Stimulated activated CD4-positive, alpha-beta T cell treated with anti-CD3 and anti-CD28 coated beads, Interleukin-15, amount 100 ng/mL, for 1 hour (primary cell): ENCODE measurements at places on chromosomes 3 and 15.

GRCh38 chr15:62964251-62964650, 78.3 kb upstream of the TPM1 start:
- no peak for DNase-seq

DNA sequence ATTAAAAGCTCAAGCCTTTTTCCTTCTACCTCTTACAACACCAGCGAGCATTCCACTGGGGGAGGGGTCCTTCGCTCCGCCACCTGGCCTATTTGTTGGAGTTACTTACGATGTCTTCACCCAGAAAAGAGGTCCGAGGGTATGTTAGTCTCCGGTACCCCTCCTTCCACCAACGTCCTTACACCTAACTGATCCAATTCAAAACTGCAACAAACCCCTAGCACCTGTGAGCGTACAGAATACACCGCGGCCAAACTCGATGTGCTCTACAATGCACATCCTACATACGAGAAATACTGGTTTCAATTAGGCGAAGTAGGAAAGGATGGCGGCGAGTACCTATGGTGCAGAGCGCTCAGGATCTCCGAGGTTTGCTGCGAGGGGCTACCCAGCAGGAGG, 944 bp downstream of the SLITRK3 start:
- DNase-seq = no peak

DNA sequence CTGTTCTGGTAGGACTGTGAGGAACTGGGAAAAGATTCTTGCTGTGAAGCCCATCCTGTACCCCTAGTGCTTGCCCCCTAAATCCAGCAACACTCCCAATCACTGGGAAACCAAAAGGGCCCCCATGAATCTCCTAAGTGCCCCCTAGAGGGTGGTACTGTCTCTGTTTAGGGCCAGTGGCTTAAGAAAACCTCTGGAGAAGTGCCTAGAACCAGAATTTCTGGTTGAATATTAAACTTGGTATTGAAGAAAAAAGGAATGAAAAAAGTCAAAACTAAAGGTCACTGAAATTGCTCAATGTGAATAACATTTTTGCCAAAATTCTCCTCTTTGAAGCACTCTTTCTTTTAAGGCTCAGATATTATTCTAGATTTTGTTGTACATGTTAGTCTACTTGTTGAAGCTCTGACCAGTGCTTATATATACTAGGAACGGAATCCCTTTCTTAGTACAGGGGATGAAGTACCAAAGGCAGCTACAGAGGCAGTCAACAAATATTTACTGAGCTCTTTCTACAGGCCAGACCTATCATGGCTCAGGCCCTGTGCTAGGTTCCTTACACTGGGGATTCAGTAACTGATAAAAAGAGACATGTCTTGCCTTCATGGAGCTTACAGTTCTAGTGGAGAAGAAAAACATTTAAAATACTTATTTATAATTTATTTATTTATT, 138.8 kb downstream of the MYLK start:
- DNase-seq = no peak

DNA sequence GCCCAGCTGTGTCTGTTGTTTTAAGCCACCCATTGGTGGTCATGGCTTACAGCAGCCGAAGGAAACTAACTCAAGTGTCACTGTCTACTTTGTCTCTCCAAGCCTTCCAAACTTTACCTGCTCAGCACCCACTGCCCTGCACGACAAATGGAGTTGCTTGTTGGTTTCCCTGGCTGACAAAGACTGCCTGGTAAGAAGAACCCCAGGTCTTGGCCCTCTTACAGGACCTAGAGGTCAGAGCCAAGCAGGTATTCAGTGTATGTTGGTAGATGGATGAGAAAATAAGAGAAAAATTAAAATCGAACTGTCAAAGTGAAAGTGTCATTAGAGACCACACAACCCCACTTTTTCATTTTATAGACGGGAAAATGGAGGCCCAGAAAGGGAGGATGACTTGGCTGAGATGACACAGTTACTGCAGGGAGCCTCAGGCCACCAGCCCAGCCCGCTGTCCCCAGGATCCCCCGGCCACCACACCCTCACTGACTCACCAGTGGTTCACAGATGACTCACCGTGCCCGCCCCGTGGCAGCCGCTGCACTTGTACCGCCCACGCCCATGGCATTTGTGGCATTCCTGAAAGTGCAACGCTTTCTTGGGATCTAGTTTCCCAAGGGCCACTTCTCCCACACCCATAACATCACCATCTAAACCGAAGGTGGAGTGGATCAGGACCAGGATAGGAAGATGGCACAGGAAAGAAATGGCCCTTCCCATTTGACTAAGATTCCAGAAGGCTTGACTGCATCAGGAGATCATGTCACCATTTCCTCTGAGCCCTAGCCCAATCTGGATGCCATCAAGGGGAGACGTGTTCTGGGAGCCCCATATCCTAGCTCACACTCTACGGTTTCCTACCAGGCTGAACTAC, 15.2 kb downstream of the SSUH2 start:
- peak; percentile 21 for DNase-seq

DNA sequence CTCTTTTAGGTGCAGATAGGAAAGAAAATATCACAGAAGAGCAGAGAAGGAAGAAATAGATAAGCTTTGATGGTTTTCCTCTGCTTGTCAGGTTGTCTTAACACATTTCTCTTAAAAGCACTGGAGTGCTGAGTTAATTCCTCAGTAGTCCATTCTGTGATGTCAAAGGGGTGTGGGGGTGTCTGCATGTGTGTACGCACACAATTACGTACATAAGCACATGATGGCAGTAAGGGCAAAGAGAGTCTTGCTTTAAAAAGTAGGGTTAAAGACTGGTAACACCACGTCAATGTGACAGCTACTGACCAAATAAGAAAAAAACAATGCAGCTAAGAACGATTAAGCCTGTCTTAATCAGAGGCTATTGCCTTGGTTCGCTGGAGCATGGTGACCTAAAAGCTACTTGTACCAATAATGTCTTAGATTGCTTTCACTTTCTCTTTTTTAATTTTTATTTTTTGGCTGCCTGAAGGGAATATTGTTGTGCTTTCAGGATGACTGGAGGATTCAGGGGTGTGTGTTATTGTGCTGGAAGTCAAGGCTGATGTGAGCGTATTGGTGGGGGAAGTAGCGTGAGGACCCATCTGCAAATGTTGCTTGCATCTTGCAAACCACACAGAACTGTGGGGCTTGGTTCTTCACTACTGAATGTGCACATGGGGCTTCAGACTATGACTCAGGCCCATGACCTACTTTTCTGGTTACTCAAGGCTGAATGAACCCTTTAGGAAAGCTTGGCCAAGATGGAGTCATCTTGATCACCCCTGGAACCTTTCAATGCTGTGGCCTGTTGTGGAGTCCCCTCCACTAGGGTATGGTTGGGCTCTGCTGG, 417.8 kb upstream of the TPM1 start:
- DNase-seq = no peak

DNA sequence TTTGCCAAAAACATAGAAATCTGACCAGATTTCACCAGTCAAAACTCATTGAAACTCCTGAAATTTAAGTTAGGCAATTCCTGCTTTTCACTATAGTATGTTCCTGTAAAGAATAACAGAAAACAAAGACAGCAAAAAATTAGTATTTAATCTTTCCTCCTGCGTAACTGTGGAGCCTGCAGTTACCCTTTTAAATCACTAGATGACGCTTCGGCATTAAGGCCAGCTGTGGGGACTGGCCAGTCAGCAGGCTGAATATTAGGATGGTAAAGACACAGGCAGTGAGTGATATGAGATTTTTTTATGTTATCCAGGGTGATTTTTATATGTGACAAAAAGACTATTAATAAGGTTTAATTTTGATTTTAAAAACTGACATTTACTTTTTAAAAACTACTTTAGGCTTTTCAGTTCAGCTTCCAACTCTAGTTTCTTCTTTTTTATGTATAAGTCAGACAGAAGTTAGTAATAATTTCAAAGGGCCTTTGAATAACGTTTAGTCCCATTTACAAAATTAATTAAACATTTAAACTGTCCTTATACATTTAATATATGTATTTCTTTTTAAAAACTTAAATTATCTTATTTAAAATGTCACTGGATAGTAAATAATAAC, 165.1 kb downstream of the PPM1L start:
- no peak for DNase-seq

DNA sequence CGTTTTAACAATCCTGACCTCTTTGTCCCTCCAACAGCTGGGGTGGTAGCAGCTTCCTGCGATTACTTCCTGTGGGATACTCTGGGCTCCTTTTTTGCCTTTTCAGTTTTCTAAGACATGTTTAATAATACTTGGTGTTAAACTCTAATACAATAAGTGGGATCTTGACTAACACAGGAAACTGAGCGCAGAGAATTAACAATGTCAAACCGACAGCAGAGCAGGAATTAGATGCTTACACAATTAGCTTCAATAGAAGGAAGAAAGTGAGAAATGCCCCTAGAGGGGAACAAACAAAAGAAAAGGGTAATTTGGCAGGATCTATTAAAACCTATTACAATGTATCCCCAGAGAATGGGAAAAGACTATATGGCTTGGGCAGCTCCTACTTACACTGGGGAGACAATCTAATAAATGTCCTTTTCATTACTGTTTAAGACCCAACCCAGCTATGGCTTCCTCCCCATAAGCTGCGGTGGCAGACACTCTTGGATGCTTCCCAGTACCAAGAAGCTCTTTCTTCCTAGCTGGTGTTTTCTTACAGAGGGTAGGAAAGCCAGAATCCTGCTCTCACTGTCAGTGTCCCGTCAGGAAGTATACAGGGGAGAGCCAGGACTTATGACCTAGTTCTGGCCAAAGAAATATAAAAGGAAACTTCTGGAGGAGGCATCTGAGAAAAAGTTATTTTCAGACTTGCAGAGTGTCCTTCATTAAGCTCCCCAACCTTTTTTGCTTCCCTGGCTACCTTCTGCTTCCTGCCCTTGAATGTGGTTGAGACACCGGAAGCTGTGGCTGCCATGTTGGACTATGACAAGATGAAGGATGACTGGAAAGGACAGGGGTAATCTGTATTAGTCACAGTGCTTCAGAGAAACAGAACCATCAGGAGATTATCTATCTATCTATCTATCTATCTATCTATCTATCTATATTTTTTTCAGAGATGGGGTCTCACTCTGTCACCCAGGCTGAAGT, 194.1 kb upstream of the KBTBD8 start:
- DNase-seq = no peak

DNA sequence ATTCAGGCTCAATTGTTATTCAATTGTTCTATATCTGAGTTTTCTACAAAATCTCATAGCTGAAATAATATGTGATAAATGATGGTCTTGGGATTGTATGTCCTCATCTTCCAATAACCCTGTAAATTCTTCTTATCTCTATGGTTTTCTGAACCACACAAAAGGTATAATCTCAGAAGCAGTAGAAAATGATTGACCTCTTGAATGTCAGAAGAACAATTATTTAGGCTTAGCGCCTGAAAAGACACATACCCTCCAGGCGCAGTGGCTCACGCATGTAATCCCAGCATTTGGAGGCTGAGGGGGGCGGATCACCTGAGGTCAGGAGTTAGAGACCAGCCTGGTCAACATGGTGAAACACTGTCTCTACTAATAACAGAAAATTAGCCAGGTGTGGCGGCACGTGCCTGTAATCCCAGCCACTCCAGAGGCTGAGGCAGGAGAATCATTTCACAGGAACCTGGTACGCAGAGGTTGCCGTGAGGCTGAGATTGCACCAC, 288.0 kb upstream of the TBC1D5 start:
- no peak for DNase-seq

- DNase-seq = no peak
These were observed 39.6 kb upstream of the GPR149 start for GRCh38 chr3:154469585-154469984.
